Dermis blood vessel endothelial cell (primary cell): ENCODE measurements at places on chromosomes 5 and 9. TPM values are rescaled to one million over a fixed set of nuclear protein-coding genes. Genes with fewer than 3 reads are reported as not detected.

- DNase-seq = peak; percentile 31
These were observed 290.6 kb downstream of the FER start for GRCh38 chr5:109038209-109038840.

DNA sequence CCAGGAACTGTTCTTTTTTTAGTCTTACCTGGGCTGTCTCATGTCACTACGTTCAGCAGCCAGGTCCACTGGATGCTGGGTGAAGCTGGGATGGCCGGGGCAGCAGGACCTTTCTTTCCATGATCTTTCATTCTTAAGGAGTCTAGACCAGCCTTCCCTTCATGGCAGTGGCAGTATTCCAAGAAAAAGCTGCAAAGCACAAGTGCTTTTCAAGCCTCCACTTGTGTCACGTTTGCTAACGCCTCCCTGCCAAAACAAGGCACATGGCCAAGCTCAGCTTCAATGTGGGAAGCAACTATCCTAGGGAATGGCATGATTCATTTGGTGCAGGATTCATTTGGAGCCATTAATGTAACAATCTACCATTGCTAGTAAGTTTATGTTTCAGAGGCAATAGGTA is 94.8 kb downstream of the RCL1 start:
- no peak for DNase-seq

DNA sequence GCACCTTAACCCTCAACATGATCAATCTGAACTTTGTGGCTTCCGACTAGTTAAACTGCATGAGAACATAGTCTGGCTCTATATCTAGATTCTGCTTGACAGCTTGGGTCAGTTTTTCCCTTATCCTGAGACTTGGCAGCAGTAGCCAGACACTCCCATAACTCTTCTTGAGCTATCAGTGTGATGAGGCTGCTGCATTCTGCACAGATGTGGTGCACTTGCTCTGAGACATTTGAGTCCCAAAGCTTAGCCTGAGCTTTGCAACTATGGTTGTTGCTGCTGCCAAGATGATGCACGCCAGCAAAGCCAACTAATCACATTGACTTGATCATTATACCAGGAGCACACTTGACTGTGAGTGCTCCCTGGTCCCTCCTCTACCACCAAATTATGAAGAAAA is 36.2 kb downstream of the MOCS2 start:
- DNase-seq = no peak

DNA sequence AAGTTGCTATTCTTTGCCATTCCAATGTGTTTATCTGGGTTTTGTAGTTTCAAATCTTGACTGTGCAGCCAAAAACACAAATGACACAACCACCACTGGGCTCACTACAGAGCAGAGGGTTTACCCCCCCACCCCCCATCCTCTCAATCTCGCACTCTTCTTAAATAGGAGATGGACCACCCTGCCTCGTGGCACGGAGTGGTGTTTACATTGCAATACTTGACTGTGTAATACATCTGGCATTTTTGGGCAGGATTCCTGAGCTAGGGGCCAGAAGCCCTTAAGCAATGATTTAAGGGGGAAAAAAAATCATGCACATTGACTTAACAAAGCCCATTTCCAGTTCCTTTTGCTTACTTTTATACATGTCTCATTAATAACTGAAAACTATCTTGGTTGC is 19.0 kb downstream of the PTCH1 start:
- DNase-seq = no peak

GRCh38 chr9:130766021-130766926 is 68.8 kb upstream of the ABL1 start:
- no peak for DNase-seq

GRCh38 chr5:21263361-21263760 is 1275.4 kb upstream of the CDH18 start:
- no peak for DNase-seq

DNA sequence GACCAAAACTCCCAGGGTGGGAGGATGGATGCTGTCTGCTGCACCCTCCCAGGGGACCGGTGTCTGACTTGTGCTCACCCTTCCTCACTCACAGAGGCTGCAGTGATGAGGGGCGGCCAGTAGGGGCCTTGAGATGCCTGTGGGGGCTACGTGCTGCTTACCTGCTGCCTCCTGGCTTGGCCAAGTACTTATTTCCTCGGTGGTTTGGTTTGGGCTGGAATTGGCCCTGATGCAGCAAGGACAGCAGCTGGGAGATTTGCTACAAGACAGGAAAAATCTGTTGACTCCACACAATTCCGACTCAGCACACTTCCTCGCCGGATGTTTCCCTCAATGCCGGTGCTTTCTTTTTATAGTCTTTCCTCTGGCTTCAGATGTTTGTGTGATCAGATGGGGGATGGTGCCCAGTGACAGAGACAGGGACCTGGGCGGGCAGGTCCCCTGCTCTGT is 6.6 kb downstream of the PCDH12 start:
- DNase-seq = peak; percentile 88

GRCh38 chr9:86546712-86547111 is 192.5 kb upstream of the TUT7 start:
- DNase-seq = no peak

PSAT1 gene
- 7.5 and 21.8 TPM in 2 replicates for total RNA-seq

- peak; percentile 46 for DNase-seq
These were observed 185.5 kb downstream of the RGS3 start for GRCh38 chr9:113649054-113649453.

TEX48 gene
- not detected in 2 replicates for total RNA-seq

DNA sequence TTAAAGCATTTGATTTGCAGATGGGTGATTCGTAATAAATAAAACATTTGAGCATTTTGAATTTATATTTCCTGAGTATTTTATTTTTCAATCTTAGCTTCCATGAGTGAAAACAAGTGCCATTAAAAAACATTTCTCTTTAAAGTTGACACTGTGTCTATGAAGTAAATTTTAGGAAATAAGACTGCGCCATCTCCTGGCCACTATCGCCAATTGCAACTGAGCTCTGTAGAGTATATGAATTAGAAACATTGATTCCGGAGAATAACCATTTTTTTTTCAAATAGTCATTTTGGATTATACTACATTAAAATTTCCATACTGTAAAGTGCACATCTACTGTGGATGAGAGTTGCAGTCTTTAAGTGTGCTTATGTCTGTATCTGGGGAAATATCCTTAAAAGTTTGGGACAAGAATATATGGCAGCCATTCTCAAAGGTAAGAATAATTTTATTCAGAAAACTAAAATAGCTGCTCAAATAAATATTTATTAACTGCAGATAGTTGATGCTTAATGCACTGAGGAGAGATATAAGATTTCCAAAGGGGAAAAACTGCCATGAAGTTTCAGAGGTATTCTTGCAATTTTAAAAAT is 5.9 kb downstream of the DMRTA1 start:
- DNase-seq = peak; percentile 68

TAF11L10 gene
- total RNA-seq = not detected in 2 replicates

DNA sequence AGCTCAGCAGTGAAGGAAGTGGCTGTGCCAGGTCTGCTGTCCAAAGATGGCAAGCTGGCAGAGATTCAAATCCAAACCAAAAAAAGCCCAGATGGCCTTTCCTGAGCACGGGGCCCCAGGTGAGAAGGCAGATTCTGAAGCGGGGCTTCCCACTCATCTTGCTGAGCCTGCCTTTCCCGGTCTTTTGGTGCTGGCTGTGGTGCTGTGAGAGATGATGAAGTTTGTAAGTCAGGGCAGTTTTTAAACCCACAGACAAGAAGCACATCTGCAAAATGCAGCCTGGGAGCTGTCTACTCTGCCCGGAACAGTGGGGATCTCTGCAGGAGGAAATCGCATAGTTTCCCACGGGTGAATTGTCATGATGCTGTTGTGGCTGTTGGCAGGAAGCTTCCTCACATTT is 85.0 kb upstream of the IRX4 start:
- DNase-seq = no peak

ZNF346 gene
- total RNA-seq = 24.8 and 28.1 TPM in 2 replicates

CATSPER3 gene
- total RNA-seq = 0.34 TPM in 1 of 2 replicates, not detected in the other

GRCh38 chr9:4879115-4879558 is 86.4 kb downstream of the RCL1 start:
- DNase-seq = no peak

GRCh38 chr9:123457583-123457982 is 101.6 kb downstream of the CRB2 start:
- no peak for DNase-seq

ACOT12 gene
- total RNA-seq = 0.37 TPM in 1 of 2 replicates, not detected in the other

GRCh38 chr5:120457839-120458507 is 6.1 kb upstream of the PRR16 start:
- peak; percentile 62 for DNase-seq

RNF14 gene
- 75.7 and 88.3 TPM in 2 replicates for total RNA-seq

DNA sequence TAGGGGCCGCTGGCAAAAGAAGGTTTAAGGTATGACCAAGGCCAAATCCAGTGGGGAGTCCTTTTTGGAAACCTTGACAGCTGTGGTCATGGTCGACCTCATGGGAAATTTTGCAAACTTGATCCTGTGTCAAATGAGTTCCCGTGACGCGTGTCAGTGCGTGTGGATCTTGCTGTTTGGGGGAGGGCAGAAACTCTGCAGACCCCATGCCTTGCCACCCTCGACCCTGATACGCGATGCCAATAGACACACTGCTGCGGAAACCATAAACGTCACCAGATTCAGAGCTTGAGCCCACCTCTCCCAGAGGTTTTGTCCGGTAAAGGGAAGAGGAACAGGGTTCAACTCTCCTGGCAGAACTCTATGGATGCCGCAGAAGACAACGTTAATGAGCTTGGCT is 104.7 kb downstream of the ADAMTS2 start:
- DNase-seq = no peak

DNA sequence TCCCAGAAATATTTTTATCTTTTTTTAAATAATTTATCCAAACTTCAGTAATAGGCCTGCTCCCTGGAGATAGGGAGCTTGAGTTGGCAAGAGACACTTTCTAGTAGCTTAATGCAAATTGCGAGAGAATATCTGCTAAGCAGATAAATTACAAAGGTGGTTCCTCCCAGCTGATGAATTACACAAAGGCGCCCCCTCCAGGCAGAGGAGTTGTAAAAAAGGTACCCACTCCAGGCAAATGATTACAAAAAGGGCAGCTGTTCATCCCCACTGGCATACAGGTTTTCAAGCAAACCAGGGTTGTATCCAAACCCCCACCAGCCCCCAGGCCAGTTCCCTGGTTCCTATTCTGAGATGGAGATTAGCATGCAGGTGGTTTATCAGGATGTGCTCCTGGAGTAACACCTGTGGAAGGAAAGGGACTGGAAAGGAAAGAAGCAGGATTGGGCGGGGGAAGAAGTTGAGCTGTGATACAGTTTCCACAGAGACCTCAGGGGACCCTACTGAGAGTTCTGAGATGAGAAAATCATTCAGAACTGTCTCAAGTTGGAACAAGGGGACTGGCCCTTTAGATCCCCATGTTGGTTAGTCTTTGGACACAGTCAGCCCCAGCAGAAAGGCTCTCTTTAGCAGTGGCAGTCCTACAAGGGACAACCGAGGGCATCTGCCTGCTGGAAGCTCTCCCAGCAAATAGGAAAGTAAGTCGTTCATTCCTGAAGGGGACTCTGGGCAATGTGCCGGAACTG is 25.5 kb downstream of the ESM1 start:
- peak; percentile 51 for DNase-seq

DNA sequence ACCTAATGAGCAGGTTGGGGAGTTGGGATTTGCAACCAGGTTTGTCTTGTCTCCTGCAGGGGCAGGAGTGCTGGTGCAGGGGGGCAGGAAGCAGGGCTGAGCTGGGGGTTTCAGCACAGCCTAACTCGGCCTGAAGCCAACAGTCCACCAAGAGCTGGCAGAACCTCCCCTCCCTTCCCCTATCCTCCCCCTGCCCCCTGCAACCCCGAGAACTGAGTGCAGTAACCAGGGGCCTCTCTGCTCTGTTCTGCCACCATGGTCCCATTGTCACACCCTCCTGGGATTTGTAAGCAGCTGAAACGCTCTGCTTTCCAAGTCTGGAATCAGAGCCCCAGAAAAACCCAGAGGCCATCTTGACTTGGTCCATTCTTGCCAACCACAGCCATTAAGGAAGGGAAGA is 72.9 kb downstream of the ARHGEF37 start:
- DNase-seq = no peak

DNA sequence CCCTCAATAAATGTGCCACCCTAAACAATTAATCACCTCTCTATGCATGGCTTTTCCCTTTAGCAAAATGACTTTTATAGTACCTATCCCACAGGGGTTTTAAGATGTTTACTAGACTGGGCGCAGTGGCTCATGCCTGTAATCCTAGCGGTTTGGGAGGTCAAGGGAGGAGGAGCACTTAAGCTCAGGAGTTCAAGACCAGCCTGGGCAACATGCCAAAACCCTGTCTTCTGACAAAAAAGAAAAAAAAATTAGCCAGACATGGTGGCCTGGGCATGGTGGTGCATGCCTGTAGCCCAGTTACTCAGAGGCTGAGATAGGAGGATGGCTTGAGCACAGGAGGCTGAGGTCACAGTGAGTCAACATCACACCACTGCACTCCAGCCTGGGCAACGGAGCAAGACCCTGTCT is 13.5 kb downstream of the SH3TC2 start:
- DNase-seq = no peak

DNA sequence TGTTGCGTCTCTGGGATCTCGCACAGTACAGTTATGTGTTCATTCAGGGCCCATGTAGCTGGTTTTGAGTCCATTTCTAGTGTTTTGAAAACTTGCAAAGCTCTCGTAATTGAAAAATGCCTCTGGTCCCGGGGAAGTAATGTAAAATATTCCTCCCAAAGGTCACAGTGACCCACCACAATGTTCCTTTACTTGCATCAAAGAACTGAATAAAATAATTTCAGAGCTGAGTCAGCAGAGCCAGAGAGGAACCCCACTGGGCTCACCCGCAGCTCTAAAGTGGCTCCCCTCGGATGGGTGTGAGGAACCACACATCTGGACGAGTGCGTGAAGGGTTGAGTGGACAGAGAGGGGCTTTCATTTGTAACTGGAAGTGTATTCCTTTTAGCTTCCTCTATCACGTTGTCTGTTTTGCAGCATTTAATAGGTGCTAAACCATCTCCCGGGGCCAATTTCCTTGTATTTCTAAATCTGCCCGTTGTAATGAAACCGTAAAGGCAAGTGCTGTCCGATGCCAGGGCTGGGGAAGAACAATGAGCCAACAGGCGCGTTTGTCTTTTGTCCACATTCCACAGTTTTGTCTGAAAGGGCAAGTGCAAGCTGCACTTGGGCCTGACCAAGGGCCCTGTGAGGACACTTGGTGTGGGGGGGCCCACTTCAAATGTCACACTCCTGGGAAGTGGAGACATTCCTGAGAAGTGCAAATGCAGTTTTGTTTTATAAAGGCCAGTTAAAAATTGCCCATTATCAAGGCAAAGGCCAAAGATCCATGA is 29.9 kb downstream of the COL5A1 start:
- DNase-seq = no peak

LCP2 gene
- total RNA-seq = 2.4 TPM in 1 of 2 replicates, not detected in the other

- DNase-seq = peak; percentile 60
These were observed 29.2 kb downstream of the RUSC2 start for GRCh38 chr9:35518981-35519679.

DNA sequence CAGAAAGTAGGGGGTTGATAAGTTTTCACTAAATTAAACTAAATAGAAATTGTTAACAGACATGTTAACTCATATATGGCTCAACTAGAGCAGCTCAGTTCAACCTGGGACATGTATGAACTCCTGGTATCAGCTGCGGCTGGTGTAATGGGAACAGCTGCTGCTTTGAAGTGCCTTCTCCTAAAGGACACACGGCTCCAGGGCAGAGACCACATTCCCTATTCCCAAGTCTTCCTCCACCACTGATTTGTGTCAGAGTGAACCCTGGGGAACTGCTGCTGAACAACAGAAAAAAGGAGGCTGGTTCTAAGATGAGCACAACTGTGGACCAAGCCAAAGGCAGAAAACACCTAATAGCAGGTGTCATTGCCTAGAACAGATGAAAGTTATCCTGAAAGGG is 71.1 kb downstream of the MAPKAP1 start:
- DNase-seq = no peak

S1PR3 gene
- total RNA-seq = 1.0 and 3.6 TPM in 2 replicates

GRCh38 chr9:129336601-129337331 is 158.7 kb upstream of the IER5L start:
- DNase-seq = peak; percentile 31

LHFPL2 gene
- 64.1 and 67.7 TPM in 2 replicates for total RNA-seq
